LoVo (cell line): ENCODE measurements at places on chromosomes 2 and 18.

DNA sequence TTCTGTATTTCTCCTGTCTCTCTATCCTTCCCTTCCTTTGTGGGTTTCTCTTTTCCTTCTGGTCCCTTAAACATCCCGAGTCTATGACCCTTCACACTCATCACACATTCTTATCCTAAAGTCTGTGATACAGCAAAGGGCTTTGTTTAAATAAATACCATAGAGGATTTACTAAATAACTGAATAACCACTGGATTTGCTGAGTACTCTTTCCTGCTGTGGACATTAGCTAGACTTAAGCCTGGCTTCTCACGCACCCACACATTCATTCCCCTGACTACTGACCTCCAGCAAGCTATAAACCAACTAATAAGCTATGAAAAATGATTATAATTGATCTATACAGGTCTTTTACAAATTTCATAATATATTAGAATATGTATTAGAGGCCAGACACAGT, 76.6 kb downstream of the COL4A3 start:
- DNase-seq: no peak

- no peak for DNase-seq
Observed at GRCh38 chr2:105712981-105713596, 31.6 kb upstream of the NCK2 start.

DNA sequence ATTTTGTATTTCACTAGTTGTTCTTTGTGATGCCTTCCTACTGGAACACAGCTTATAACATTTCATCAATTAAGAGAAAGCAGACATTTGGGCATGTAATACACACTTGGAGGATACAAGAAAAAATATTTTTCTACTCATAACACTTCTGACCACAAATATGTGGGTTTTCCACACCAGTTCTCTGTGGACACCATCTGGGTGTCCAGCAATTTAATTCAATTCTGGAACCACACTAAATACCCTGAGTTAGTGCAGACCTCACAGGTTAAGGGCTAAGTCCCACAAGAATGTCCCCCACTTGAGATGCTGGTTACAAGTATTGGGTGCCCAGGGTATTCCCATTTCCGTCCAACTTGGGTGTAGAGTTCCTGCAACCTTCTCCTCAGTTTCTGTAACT, 91.1 kb upstream of the SKOR2 start:
- DNase-seq: no peak

- no peak for DNase-seq
Observed at GRCh38 chr2:191580581-191580980, 97.4 kb upstream of the NABP1 start.

DNA sequence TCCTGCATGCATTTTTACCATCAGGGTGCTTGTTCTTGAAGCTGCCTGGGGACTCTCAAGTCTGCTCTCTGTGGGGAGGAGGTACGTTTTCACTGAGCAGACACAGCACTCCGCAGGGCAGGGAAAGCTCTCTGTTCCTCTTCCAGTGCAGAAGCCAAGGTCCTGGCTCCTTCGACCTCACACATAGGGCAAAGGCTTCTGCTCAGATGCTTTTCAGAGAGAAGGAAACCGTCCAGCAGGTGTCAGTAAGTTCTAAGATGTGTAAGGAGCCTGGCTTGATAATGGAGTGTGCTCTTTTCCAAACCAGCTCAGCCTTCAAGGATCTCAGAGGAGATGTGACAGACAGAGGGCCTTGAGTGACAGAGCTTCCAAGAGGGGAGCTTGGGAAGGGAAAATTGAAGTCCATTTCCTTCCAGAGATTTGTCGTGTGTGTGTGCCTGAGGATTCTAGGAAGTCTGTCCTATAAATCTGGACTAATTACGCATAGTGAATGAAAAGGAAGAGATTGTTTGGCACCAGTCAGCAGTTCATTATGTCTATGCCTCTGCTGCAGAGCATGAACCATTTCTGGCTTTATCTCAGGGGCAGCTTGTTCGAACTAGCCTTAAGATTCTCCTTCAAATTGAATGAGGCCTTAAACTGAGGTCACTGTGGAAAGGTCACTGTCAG, 67.3 kb upstream of the UPP2 start:
- DNase-seq: peak; percentile 72

DNA sequence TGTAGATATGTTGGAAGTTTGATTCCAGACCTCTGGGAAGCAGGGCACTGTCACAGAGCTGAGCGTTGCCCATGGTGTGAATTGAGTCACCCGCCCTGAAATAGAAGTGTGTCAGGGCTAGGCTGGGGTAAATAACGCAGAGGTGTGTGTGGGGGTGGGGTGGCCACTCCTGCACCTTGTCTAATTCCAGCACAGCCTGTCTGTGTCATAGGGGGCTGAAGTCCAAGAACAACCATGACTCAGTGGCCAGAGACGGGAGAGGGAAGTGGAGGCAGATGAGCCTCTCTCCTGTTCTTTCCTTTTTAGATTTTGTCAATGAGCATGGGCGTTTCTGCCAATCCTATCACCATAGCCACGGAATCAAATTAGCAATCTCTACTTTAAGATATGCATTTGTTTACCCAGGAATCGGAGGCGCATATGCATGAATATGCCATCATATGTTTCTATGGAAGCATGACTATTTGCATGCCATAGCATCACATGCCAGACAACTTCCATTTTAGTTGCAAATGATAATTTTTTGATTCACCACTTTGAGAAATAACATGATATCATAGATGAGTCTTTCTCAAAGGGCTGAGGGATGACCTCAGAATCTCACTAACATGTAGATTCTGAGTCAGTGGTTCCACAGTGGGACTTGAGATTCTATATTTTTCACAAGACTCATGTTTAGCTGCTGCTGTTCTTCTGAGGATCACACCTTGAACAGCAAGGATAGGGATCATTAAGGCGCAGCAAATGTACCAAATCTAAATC, 852.9 kb downstream of the DCDC2C start:
- peak; percentile 4 for DNase-seq

GRCh38 chr2:216756435-216756834, 61.1 kb upstream of the IGFBP5 start:
- no peak for DNase-seq

- DNase-seq: no peak
Observed at GRCh38 chr2:196931555-196931954, 5.0 kb upstream of the PGAP1 start.

GRCh38 chr2:88074854-88075292, 7.2 kb downstream of the SMYD1 start:
- no peak for DNase-seq

GRCh38 chr2:61471905-61472805, 1.3 kb upstream of the USP34 start:
- DNase-seq: peak; percentile 27

DNA sequence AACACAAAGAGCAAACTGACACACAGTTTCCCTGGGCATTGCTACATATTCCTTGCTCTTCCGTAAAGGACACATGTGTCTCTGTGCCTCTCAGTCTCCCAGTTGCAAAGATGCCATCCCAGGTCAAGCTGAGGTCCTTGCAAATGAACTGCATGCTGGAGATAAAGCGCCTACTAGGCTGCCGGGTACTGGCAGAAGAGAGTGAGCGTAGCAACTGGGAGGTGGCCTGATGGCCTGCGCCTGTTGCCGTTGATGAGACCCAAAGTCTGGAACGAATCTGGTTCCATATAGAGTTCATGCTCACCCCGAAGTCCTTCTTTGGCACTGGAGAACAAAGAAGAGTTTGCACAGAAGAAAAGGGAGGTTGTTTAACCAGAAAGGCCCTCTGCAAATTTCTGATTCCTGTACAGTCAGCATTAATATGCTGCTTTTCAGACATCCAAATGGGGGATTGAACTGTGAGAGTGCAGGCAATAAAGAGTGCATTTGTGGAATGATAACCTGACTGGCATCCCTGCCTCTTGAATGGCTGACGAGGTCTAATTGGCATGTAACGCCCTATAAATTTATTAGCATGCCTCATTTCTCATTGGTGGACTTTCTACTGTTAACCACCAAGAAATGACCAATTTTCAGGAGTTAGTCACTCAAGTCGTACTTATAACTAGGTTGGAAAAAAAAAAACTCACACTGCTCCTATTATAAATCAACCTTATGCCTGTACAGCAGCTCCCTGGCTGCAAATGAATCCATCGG, 78.7 kb downstream of the GBX2 start:
- DNase-seq: no peak

DNA sequence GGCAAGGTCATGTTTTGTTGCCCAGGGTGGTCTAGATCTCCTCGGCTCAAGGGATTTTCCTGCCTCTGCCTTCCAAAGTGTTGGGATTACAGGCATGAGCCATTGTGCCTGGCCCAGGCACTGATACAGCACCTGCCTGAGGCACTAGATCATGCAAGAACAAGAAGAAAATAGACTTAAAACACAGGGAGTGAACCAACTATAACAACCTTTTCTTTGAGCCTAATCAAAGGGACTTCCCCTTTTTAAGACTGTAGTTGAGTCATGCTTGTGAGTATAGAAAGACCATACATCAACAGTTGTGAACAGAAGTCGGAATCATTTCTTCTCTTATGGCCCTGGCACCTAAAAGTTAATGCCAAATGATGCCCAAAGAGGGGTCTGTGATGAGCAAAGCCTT, 47.9 kb upstream of the MAPRE2 start:
- DNase-seq: no peak

- no peak for DNase-seq
Observed at GRCh38 chr2:81282151-81282769, 977.7 kb upstream of the LRRTM1 start.

GRCh38 chr2:218882866-218883366, 2.3 kb downstream of the WNT10A start:
- no peak for DNase-seq

DNA sequence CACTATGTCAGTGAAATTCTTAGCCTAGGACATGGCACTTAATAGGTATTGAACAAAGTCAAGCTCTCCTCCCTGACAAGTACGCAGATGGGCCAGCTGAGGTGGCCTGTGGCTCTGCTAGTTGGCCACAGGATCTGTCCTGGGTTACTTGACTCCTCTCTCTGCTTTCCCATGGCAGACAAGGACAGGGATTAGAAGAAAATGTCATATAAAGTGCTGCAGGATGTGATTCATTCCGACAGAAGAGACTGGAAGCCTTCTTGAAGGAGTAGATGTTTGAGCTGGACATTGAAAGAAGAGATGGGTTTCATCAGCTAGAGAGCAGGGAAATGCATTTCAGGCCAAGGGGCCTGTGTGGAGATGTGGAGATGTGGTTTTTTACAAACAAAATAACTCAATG, 46.7 kb downstream of the SMAD7 start:
- DNase-seq: no peak

- DNase-seq: no peak
Observed at GRCh38 chr2:50833036-50833435, 198.9 kb downstream of the NRXN1 start.

GRCh38 chr2:165214093-165214492, 10.2 kb upstream of the SCN3A start:
- DNase-seq: no peak

GRCh38 chr2:44246840-44247369, 28.4 kb upstream of the SLC3A1 start:
- no peak for DNase-seq

GRCh38 chr2:71306762-71307161, 24.8 kb upstream of the ZNF638 start:
- no peak for DNase-seq

DNA sequence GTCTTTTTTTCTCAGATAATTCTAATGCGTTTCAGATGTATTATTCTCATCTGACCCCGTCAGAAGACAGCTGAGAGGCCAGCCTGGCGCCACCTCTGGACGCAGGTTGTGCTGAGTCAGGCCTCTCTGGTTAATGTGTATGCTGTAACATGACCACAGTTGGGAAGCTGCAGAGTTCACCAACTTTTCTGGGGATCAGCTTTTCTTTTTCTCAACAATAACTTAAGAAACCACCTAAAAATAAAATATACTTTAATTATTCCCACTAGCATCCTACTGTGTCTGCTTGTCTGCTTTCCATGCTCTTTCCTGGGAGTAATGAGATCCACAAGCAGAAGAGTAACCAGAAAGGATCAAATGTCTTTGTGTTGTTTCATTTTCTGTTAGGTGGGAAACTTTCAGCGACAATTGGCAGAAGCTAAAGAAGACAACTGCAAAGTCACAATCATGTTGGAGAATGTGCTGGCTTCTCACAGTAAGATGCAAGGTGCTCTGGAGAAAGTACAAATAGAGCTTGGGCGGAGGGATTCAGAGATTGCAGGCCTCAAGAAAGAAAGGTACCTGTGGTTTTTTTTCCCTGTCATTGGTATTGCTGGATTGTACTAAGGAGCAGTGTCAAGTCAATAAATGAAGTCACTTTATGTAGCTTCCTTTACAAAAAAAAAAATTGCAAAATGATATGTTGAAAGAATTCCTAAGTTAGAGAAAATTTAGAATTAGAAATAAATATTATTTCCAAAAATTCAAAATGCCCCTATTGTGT, 79.8 kb downstream of the CCDC150 start:
- no peak for DNase-seq

GRCh38 chr2:121375621-121376159, 90.7 kb upstream of the TFCP2L1 start:
- no peak for DNase-seq

- no peak for DNase-seq
Observed at GRCh38 chr2:55225481-55226020, 6.5 kb downstream of the CLHC1 start.

DNA sequence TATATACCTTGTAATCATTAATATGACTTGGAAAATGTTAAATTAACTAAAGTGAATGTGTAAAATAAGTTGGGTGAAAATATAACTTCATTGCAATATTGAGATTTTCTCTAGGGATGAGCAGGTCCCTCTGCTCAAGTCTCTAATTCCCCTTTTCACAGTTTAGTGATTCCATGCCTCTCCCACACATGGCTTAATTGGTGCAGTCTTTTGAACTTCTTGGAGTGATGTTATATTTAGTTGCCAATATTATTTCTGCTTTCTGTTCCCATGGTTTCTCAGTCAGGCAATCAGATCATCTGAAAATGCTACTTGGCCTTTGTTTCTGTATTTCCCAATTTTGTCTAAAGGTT, 233.7 kb upstream of the SPOPL start:
- DNase-seq: no peak

GRCh38 chr2:164030623-164031022, 294.8 kb upstream of the FIGN start:
- DNase-seq: no peak

DNA sequence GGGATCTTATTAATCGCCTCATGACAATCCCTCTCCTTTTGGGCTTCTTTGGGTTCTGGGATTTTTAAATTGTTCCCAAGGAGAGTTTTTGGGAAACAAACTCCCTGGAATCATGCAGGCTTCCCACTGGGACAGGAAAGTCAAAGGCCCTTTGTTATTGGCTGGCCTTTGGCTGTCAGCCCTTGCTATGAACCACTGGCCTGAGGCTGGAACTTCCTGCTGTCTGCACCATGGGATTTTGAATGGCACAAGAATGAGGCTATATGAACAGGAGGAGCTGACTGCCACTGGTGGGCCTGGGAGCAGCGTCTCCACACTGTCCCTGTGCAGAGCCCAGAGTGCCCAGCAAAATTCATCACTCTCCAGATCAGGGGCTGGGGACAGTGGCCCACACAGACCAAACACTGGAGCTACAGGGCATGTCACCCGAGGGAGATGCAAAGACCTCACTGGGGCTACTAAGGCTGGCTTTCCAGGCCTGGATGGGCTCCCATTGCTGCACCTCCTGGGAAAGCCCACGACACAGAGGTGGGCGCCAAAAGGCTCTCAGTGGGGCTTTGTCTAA, 35.7 kb downstream of the STEAP3 start:
- DNase-seq: no peak

GRCh38 chr2:200308546-200309295, 2.2 kb downstream of the SPATS2L start:
- no peak for DNase-seq

- DNase-seq: no peak
Observed at GRCh38 chr2:190181123-190181669, 118.7 kb upstream of the MSTN start.
